ENCODE measurements at places on chromosomes 11 and 22.

- peak; percentile 76 for DNase-seq
Observed at GRCh38 chr22:45584121-45584570, 81.5 kb downstream of the FBLN1 start.

GRCh38 chr11:132358573-132358953 is 988.1 kb downstream of the NTM start:
- DNase-seq: no peak

GRCh38 chr11:126857860-126858808 is 142.4 kb downstream of the KIRREL3 start:
- DNase-seq: no peak

GRCh38 chr11:40998920-40999319 is 460.5 kb downstream of the LRRC4C start:
- DNase-seq: no peak
